ENCODE measurements at places on chromosomes 4 and X. TPM values are rescaled to one million over a fixed set of nuclear protein-coding genes. Genes with fewer than 3 reads are reported as not detected.

DNA sequence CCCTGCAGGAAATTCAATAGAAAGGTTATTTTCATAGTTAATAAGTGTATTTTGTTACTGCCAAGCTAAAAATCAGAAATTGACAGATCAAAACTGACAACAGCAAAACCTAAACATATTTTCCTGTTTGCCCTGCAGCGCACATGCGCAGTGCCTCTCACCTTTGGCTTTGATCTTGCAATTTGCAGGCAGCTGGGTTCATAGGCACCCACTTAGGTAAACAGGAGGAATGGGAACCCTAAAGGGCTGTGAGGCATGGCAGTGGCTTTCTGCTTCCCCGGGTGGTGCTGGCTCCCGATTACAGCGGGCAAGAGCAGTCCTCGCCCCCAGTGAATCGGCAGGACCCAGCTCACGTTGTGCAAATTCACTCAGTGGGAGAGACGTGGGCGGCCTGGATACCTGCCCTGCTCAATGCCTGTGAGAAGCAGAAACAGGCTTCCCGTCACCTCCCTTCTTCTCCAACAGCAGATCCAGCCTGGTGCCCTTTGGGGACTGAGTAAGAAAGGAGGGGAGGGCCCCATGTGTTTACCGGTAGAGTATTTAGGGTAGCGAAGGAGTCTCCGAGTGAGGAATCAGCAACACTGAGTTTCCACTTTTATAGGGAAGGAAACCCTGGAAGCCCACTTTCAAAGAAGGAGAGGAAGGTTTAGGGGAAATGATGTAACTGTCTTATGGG lies 25.7 kb downstream of the CCKAR start:
- H3K4me3 ChIP-seq, result no peak overlapping the region
- no peaks in the 10 kb centered on the region for H3K27me3 ChIP-seq
- no peak overlapping the region for H3K27ac ChIP-seq
- no peak for DNase-seq
- no peaks in the 10 kb centered on the region for H3K36me3 ChIP-seq
- peaks cover 5% of the 10 kb centered on the region for H3K4me1 ChIP-seq

GRCh38 chr4:174581901-174582300 lies 59.6 kb upstream of the HPGD start:
- peaks cover 6% of the 10 kb centered on the region for H3K4me1 ChIP-seq
- no peak overlapping the region for H3K4me3 ChIP-seq
- no peak overlapping the region for H3K27ac ChIP-seq
- H3K27me3 ChIP-seq, result no peaks in the 10 kb centered on the region

DNA sequence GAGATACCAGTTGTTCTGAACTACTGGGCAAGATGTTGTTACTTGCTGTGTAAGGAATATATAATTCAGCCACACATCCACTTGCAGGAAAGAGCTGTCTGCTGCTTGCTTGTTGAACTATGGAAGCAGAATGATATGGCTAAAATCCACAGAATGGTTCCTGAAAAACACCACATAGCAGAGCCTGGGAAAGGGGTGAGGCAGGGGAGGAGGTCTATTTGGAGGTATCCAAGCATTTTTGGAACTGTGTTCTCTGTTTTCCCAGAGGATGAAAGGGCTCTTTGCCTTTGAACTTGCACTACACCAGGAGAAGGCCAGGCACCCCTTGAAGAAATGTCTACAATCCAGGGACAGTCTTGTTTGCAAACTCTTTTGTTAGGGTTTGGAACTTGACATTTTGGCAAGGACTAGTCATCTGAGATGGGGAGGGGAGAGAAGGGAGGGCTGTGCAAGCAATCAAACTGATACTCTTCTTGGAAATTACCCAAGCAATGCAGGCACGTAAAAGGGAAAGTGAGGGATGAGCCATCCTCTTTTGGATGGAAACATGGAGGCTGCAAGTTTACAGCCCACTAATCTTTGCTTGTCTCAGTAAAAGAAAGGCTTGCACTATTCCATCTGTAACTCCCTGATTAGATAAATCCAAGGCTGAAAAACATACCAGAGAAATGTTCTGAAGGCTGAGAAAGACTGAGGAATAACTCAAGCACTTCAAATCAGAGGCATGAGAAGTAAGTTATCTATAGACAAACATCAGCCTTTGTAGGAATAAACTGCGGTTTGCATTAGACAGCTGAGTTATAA lies 141.0 kb downstream of the TSPAN5 start:
- H3K36me3 ChIP-seq, result no peaks in the 10 kb centered on the region
- H3K4me1 ChIP-seq, result peaks cover 74% of the 10 kb centered on the region
- H3K4me3 ChIP-seq, result peak overlapping the region; percentile 7
- H3K27me3 ChIP-seq, result no peaks in the 10 kb centered on the region
- H3K27ac ChIP-seq, result peak overlapping the region; percentile 97

GRCh38 chr4:29052266-29052665 lies 1667.9 kb upstream of the PCDH7 start:
- H3K27me3 ChIP-seq, result no peaks in the 10 kb centered on the region
- H3K4me1 ChIP-seq, result peaks cover under 1% of the 10 kb centered on the region
- no peak overlapping the region for H3K4me3 ChIP-seq

DNA sequence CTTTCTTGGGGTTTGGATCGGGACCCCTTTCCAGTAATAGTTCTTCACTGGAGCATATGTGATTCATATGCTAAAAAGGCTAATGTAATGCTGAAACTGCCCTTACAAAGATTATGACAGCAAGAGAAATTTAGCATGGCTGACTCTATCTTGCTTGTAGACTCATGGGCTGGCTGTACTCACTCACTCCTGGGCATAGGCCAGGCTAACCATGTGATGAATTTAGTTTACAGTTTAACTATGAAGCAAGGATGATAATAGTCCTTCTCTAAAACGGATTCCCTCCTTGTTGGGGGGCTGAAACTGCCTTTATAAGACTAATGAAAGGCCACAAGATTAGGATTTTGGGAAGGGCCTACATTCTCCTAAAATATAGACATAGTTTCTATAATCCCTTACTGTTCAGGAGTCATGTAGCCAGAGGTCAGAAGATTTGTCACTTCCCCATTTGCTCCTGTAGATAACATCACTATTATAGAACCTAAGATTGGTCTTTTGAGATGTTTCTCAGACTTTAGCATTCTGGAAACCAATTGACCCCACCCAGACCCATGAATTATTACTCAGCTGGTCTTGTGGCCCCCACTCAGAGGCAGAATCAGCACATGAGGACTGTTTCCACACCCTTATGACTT lies 20.8 kb upstream of the CEP135 start:
- no peak overlapping the region for H3K27ac ChIP-seq
- H3K36me3 ChIP-seq, result no peaks in the 10 kb centered on the region
- DNase-seq, result no peak

GRCh38 chr4:144338148-144338547 lies 197.6 kb upstream of the GYPA start:
- no peaks in the 10 kb centered on the region for H3K36me3 ChIP-seq
- no peak overlapping the region for H3K4me3 ChIP-seq
- DNase-seq, result no peak

- no peaks in the 10 kb centered on the region for H3K27me3 ChIP-seq
- H3K27ac ChIP-seq, result peak overlapping the region; percentile 86
- no peaks in the 10 kb centered on the region for H3K36me3 ChIP-seq
- H3K4me1 ChIP-seq, result peaks cover 4% of the 10 kb centered on the region
- DNase-seq, result peak; percentile 79
These were observed 48.3 kb downstream of the AMELX start for GRCh38 chrX:11341274-11342201.

GRCh38 chr4:6771229-6771671 lies 11.3 kb upstream of the KIAA0232 start:
- H3K4me3 ChIP-seq, result no peak overlapping the region
- peaks cover 9% of the 10 kb centered on the region for H3K4me1 ChIP-seq
- H3K27me3 ChIP-seq, result peaks cover 7% of the 10 kb centered on the region
- no peak overlapping the region for H3K27ac ChIP-seq
- DNase-seq, result no peak
- no peaks in the 10 kb centered on the region for H3K36me3 ChIP-seq

HSD17B13 gene
- not detected for total RNA-seq

MAGEE2 gene
- not detected for total RNA-seq

FMR1NB gene
- not detected for total RNA-seq

NXF2B gene
- total RNA-seq, result not detected
